ENCODE measurements at places on chromosomes 7 and 10.
A peak's percentile ranks its signal among the peaks of the same experiment; 100 is the strongest.

- no peak for DNase-seq
These were observed 73.1 kb downstream of the CYP51A1 start for GRCh38 chr7:92061154-92061553.

DNA sequence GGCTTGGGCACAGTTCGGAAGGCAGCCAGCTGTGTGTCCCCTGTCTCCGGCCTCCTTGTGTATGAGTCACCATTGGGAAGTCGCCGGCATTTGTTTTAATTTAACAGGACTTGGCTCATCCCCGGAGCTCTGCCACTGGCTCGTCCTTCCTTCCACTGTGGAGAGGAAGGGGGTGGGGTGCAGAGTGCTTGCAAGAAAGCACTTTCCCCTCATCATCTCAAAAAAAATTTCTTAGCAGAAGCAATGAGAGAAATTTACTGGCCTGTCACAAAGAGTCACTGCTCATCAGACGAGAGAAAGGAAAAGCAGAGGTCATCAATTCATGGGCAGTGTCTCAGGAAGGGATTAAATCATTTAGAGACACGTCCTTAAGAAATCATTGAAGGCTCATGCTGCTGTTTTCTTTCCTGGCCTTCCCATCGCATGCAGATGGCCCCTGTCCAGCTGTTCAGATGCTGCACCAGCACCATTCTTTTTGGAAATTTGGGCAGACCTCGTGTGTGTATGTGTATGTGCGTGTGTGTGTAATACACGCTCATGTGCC lies 93.3 kb downstream of the BMS1 start:
- DNase-seq: peak; percentile 10

DNA sequence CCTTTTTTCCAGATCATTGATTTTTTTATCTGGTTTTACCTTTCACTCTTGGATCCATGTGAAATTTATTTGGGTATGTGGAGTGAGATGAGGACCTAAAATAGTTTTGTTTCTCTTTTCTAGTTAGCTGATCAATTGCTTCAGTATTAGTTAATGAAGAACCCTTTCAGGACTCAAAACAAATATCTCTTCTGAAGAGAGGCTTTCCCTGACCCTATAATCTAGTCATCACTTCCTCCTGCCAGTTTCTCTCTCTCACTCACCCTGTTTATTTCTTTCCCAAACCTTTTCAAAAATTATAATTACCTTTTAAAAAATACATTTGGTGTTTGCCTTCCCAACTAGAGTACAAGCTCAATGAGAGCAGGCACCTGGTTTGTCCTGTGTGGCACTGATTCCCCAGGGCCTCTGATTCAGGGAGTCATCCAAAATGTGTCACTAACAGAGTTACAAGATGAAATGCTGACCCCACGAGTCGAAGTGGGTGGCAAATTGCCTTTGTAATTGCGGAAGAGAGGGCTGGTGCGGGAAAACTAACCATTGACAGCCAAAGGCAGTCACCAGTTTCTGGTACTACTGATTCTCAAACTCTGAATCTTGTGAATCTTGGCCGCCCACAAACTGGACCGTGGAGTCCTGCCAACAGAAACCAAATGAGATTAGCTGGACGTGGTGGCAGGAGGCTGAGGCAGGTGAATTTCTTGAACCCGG lies 2.4 kb downstream of the TMEM140 start:
- no peak for DNase-seq

- DNase-seq: no peak
These were observed 4.7 kb downstream of the BLVRA start for GRCh38 chr7:43763183-43763582.

- DNase-seq: no peak
These were observed 232.2 kb upstream of the TEX47 start for GRCh38 chr7:89027781-89028180.

GRCh38 chr7:77458786-77459185 lies 42.6 kb upstream of the GSAP start:
- peak; percentile 41 for DNase-seq

DNA sequence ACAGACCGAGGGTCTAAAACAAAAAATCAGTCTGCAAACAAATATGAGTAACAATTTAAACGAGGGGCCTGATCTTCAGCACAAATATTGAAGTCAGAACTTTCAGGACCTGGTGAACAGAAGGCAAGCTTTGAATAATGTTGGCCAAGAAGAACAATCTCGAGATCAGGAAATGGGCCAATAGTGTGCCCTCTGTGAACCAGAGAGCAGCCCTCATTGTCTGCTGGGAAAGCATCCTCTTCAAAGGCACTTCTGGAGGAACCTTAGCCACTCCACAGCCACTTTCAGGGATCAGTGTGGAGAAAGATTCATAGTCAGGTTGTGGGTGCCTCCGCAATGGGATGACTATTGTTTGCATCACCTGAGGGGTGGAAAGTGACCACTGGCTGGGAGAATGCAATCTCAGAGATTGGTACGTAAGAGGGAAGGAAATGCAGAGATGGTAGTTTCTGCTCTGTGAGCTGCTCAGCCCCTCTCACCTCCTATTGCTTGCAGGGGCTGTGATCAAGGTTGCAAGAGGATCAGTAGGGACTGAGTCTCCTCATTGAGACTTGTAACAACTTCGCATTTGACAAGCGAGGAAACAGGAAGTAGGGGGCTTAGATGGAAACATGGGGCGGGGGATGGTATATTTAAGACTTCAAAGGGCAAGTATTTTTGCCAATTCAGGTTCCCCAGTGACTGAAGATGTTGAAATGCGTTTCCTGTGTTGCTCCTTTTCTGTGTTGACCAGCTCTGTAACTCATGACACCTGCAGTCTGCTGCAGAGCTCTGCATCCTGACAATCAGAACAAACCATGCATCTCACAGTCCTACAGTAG lies 28.4 kb upstream of the IFRD1 start:
- DNase-seq: no peak

DNA sequence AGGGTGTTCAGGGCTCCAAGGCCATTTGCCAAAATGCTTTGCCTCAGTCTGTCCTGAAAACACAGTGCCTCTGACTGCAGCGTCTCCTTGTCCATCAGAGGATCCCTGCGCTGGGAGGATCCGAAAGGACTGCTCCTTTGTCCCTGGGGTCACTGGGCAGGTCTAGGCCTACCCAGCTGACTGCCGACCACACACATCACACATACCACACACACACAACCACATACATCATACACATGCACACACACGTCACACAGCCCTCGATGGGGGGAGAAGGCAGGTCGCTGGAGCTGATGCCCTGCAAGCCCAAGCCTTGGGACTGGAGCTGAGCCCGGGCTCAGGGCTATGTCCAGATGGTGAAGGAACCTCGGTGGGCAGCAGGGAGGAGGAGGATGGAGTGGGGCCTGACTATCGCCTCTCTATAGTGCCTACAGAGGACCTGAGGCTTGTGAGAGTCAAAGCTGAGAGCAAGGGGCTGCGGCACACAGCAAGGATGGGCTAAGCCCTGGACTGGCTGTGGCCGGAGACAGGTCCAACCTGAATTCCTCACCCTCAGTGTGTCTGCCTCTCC lies 29.1 kb downstream of the GPRIN2 start:
- DNase-seq: no peak

GRCh38 chr7:38863601-38864291 lies 45.2 kb downstream of the VPS41 start:
- no peak for DNase-seq

- DNase-seq: no peak
These were observed 83.9 kb downstream of the DNAJB9 start for GRCh38 chr7:108653526-108653925.

- DNase-seq: peak; percentile 25
These were observed 43.5 kb downstream of the TLL2 start for GRCh38 chr10:96470116-96470743.

GRCh38 chr10:64286533-64286932 lies 765.3 kb downstream of the REEP3 start:
- DNase-seq: no peak

DNA sequence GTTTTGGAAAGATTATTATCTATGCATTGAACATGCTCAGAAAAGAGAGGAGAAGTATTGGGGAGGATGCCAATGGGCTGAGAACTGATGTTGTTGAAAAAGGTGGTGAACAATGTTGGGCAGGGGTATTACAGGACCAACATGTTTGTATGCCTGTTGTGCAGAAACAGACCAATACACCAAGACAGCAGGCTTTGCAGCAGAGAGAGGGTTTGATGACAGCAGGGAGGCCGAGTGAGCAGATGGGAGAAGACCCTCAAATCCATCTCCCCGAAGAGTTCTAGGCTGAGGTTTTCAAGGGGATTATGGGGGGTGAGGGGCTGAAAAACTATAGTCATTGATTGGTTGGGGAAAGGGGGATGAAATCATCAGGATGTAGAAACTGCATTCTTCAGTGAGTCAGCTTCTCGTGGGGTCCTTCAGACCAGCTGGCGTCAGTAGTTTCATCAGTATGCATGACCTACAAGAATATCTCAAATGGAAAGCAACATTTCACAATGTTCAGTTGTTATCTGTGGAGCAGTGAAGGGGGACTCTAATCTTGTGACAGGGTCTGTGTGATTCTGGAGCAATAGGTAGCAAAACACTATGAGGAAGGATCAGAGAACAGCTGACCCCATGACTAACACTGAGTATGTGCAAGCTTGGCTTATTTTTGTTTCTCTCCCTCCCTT lies 167.8 kb downstream of the BAMBI start:
- DNase-seq: peak; percentile 85

DNA sequence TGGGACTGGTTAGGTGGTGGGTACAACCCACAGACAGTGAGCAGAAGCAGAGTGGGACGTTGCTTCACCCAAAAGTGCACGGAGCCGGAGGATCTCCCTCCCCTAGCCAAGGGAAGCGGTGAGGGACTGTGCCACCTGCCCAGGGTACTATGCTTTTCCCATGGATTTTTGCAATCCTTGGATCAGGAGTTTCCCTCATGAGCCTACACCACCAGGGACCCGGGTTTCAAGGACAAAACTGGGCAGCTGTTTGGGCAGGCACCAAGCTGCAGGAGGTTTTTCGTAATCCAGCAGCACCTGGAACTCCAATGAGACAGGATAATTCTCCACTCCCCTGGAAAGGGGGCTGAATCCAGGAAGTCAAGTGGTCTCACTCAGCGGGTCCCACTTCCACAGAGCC lies 209.1 kb upstream of the CXCL12 start:
- no peak for DNase-seq

DNA sequence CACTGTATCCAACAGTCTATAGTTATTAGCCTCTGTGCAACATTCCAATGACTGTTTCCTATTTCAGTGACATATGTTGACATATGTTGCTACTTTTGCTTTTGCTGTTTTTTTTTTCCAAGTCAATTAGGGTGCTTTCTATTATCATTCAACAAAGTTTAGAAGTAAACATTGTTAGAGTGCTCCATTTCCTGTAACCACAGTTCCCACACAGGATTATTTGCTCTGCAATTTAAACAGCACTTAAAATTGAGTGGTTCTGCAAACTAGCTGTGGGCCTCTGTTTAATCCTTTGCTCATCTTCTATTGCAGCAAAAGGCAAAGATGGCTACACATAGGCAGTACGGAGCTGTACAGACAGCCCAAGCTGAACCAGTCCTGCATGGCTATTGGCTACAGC lies 46.5 kb upstream of the PTN start:
- no peak for DNase-seq

DNA sequence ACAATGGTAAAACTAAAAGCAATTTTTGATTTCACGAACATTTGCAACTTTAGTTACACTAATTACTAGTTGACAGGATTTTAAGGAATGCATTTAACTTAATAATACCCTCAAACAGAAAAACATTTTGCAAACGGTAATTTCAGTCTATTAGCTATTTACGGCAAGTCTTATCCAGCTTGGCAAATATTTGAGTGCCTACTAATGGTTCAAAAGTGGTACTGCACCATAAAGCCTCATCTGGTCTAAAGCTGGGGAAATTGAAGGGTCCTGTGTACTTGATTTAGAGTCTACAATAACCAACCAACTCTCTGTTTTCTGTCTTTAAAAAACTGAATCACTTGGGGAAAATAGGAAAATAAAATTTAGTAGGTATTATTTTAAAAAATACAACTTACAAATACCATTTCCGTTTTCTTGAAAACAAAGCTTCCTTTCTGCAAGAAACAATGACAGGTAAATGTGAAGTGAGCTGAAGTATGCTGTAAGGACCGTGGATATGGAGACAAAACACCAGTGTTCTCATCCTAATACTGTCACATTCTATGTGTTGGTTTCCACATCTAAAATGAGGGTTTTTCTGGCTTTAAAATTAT lies 142.3 kb downstream of the VPS50 start:
- DNase-seq: peak; percentile 39

DNA sequence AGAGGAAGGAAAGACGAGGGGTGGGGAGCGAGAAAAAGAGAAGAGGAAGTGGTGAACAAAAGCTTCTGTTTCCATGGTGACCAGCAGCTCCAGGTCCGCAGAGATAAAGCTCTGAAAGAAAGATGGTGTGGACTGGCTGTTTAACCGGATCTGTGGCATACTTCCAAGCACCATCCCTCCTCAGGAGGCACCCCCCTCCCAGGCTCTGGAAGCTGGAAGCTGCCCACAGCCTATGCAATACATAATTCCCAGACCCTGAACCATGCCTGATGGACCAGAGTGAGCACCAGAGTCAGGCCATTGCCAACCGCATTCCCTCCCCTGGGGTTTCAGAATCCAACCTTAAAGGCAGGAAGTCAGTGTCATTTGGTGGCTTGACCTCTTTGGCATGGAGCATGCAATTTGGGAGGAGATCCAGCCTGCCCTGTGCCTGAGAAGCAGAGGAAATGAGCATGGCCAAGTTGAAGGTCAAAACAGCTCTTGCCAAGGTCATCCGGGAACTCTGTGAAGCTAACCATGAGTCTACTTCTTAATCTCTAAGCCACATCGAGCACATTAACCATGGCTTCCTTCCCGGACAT lies 22.2 kb upstream of the CPXM2 start:
- DNase-seq: no peak

DNA sequence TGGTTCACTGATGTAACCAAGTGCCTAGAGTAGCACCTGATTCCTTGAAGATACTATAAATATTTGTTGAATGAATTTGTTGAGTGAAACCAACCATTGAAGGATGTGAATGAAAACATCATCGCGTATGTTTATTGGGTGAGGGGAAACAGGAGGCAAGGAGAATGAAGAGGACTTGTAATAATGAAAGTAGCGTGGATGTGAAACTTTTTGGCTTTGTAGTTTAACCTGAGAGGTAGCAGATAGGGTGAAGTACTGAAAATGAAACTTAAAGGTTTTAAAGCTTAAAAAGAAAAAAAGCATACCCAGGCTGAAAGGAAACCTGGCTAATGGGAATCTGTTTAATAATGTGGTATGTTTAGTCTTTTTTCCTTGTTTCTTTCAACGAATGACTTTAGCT lies 5.2 kb downstream of the CCNY start:
- no peak for DNase-seq

DNA sequence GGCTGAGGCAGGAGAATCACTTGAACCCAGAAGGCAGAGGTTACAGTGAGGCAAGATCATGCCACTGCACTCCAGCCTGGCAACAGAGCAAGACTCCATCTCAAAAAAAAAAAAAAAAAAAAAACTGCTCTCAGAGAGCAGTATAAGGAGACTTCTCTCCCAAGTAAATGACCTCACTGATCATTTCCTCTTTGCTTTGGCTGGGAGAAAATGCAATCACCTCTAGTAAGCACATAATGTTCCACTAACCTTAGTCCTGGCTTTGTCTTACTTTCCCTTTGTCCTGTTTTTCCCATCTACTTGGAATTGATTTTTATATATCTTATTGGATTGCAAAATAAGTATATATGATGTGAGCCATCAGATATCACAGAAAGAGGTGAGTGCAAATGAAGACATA lies 2.5 kb downstream of the SLC25A13 start:
- DNase-seq: no peak

All from IMR-90 (cell line).